ENCODE measurements at places on chromosomes 11 and 22. TPM values are rescaled to one million over a fixed set of nuclear protein-coding genes. Genes with fewer than 3 reads are reported as not detected.

CASP1 gene
- total RNA-seq = not detected

MIOX gene
- total RNA-seq = 1.4 TPM

TRIM51 gene
- not detected for total RNA-seq

- no peak for DNase-seq
- no peak overlapping the region for H3K27ac ChIP-seq
- H3K36me3 ChIP-seq = no peaks in the 10 kb centered on the region
- H3K4me1 ChIP-seq = peaks cover 1% of the 10 kb centered on the region
- H3K4me3 ChIP-seq = no peak overlapping the region
- H3K27me3 ChIP-seq = peaks cover 23% of the 10 kb centered on the region
These were observed 404 bp downstream of the DCHS1 start for GRCh38 chr11:6655020-6655789.

GRCh38 chr11:93719310-93719709, 22.0 kb downstream of the TAF1D start:
- DNase-seq = no peak
- no peak overlapping the region for H3K4me3 ChIP-seq
- peaks cover 63% of the 10 kb centered on the region for H3K36me3 ChIP-seq
